ENCODE measurements at places on chromosomes 4 and X.

DNA sequence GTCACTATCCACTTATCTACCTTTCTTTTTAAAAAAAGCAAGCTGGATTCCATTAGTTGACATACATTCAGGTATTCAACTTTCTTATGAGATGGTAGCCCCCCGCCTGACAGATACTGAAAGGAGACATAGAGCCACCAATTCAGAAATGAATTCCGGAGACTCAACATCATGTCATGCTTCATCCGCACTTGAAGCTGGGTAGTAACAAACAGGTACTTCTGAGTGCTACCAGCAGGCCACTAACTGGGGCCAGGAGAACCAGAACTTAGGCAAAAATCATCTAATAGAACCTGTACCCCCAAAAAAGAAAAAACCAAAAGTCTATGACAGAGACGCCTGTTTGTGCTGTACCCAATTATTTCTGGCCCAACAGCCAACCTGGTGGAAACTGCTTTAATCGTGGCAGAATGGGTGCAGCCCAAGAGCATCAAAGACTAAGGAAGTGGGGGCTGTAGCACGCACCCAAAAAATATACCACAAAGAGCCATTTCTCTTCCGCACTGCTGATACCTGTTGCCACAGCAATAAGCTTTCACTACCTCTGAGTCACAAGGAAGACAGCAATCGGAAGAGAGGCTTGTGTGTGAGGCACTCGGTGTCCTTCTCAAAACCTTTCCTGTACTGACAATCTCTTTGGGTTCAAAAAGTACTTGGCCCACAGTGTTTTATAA, 84.8 kb downstream of the AFAP1 start:
- no peak for DNase-seq

- DNase-seq: peak; percentile 72
Measured at GRCh38 chr4:1373892-1374705, 27.1 kb downstream of the UVSSA start.

DNA sequence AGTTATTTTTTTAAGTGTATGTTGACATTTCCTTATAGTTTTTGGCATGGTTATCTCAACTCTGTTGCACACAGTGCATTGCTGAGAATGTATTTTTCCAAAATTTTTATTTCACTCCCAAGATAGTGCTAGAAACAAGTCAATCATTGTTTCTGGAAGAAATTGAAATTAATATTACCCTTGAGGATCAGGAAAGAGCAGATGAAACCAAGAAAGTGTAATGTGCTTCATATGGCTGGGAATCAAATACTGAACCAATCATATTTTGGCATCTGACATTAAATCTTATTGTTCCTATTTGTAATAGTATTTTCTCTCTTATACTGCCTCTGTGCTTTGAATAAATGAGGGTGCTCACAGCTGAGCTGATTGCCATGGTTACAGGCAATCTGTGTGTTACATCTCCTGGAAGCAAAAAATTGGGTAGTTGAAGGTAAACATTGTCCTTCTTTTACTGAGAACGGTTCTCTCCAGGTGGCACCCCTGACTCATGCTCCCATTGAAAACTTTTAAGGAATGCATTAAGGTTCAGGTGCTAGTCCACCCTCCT, 358.2 kb upstream of the NR3C2 start:
- no peak for DNase-seq

DNA sequence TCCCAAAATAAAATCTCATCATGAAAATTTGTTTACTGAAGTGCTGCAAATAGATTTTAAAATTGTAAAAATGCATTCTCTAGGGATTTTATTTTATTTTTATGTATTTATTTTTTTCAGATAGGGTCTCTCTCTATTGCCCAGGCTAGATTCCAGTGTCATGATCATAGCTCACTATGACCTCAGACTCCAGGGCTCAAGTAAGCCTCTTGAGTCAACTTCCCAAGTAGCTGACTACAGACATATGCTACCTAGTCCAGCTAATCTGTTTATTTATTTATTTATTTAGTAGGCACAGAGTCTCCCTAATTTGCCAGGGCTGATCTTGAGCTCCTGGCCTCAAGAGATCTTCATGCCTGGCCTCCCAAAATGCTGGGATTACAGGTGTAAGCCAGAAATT, 317.7 kb upstream of the ANXA10 start:
- DNase-seq: no peak

DNA sequence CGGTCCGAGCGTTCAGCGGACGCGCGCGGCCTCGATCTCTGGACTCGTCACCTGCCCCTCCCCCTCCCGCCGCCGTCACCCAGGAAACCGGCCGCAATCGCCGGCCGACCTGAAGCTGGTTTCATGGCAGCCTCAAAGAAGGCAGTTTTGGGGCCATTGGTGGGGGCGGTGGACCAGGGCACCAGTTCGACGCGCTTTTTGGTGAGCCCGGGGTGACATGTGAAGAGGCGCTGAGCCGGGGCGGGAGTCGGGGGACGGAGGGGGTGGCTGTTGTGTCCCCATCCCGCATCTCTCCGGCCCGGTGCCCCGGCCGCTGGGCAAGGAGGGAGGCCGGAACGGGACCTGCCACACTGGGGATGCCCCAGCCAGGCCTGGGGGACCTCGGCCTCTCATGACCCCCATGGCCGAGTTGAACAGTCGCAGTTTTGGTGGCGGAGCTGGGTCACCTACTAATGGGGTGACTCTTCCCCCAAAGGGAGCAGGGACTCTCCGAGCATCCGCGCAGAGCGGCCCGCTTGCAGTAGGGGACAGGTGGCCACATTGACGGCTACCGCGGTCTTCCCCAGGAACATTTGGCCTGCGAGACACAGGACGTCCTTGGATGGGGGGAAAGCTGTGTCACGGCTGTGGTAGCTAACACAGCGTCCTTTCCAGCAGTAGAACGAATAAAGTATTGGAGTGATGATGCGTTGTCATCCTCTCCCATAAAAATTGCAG, at the start of gene GK:
TSS of gene GK (plus strand) at position 9 of the 717 bp plus-strand sequence. CDS start at position 124, 115 bp downstream.
- DNase-seq: no peak

Measured in posterior vena cava (tissue), 2 donors.